ENCODE measurements at places on chromosomes 12 and 14.

GRCh38 chr14:90797451-90797850, 18.8 kb downstream of the TTC7B start:
- no peak for DNase-seq

DNA sequence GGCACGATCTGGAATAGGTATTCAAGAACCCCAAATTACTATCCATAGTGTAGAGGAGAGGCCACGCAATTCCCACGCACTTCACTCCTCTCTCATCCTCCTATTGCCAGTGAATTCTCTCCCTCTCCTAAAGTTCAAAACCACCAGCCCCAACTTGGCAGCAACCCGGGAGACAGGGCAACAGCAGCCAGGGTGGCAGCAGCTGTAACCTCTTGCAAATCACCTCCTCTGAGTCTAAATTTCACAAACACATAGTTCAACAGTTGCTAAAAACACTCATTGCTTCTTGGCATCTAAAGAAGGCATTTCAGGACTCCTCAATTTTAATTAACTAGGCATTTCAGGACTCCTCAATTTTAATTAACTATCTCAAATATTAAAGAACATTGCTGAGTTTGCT, 37.7 kb upstream of the MANSC4 start:
- no peak for DNase-seq

DNA sequence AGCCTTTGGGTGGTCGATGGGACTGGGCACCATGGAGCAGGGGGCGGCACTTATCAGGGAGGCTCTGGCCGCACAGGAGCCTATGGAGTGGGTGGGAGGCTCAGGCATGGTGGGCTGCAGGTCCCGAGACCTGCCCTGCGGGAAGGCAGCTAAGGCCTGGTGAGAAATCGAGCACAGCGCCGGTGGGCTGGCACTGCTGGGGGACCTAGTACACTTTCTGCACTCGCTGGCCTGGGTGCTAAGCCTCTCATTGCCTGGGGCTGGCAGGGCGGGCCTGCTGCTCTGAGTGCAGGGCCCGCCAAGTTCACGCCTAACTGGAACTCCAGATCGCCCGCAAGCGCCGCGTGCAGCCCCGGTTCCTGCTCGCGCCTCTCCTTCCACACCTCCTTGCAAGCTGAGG, 33.1 kb upstream of the SLCO1B3 start:
- DNase-seq = no peak

GRCh38 chr14:53946404-53947093, 10.1 kb downstream of the BMP4 start:
- DNase-seq = no peak

DNA sequence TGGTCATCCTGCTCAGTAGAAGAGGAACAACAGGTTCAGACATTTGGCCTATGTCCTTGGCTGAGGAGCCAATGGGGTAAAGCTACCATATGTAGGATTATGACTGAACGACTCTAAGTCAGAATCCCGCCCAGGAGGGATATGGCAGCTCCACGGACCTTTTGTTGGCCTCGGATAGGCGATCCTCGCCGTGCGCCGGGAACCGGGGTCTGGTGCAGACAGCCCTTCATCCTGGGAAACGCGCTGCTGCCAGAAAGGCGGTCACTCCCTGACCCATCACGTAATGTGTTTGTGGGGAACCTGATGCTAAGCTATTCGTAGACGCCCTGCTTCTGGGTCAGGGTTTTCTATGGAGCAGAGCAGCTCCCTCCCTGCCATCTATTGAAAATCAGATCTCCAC, 178.9 kb upstream of the ALG10B start:
- DNase-seq = no peak

DNA sequence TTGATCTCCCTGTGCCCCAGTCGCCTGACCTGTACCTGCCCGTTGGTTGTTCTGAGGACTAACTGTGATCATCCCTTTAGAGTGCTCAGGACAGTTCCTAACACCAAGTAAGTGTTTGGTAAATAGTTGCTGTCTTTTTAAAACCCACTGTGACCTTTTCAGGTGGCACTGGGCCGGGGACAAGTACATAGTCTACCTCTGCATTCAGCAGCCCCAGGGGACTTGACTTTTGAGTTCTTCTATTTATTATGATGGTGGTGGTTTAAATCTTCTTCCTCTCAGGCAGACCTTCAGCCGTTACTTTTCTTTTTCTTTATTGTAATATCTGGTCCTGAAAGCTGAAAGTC, 38.8 kb downstream of the EVL start:
- no peak for DNase-seq

All from adrenal gland (tissue), 19 donors.